ENCODE measurements at places on chromosomes 1 and 21.
A peak's percentile ranks its signal among the peaks of the same experiment; 100 is the strongest.

DNA sequence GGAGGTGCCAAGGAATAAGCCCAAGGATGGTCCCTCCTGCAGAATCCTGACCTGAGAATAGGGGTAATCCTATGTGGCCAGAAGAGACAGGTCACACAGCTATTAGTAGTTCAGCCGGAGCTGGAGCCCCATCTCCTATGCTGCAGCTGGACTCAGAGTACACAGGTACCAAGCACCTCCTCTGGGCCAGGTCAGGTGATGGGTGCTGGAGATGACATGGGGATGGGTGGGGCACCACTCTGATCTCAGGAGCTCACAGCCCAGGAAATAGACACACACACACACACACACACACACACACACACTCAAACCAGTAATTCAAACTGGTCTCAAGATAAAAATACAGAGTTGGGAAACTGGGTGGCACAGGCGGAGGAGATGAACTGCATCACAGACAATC, 54.2 kb upstream of the SSBP3 start:
- no peak for DNase-seq

DNA sequence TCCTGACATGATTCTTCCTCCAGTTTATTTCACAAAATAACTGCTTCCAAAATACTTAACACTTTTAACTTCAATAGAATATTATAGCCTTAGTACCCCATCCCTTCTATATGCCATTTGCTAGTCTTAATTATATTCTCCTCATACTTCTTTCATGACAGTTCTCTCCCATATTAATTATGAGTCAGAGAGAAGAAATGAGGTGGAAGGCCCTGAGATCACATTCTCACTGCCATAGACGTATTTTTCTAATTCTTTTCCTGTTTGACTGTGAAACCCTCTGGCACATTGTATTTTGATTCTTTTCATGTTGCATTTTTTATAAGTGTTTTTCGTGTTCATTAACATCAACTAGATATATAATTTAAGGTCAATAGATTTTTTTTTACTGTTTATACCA, 88.4 kb downstream of the GTF2B start:
- no peak for DNase-seq

- no peak for DNase-seq
These were observed 59.5 kb downstream of the BACE2 start for GRCh38 chr21:41227357-41228005.

DNA sequence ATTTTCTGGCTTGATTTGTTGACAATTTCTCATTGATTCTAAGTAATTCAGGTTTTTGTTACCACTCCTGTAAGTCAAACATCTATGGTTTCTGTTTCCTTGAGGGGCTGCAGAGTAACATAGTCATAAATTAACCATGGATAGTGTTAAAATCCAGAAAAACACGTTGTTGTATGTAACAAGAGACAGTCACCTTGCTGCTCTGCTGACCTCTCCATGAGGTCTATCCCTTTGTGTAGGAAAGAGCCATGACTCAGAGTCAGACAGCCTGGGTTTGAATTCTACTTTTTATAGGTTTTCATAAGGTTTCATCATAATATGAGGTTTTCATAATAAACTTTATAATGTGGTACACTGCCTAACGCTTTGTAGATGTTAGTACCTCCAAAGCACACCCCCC, 27.6 kb upstream of the NBL1 start:
- DNase-seq, result no peak

DNA sequence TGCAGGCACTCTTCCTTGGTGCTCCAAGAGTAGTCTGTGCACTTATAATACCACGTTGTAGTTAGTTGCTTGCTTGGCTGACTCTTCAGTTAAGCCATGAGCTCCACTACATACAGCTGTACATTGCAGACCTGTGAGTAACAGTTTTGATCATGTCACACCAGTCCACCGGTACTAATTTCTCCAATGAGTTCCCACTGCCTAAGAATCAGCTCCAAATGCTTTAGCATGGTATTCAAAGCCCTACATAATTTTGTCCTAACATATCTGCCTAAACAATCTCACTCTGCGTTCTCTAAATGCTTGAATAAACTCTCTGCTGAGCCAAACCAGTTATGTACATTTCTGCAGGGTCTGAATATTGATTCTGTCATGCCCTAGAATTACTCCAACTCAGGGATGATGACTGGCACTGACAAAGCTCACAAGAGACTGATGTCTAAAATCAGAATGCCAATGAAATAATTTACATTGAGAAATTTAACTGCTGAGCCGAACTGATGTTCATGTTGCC, 200.7 kb downstream of the LHX8 start:
- no peak for DNase-seq

DNA sequence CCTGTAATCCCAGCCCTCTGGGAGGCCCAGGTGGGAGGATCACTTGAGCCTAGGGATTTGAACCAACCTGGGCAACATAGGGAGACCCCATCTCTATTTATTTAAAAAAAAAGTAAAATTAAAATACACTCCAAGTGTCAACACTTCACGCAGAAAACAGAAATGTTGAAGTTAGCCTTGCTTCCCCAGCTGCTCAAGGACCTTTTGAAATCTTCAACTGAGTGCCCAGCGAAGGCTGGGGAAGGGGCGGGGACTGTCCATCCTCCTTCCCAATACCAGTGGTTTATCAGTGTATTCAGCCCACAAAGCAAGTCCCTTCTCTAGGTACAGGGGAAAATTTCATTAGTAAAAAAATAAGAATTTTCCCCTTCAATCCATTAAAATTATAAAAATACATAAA, 2.2 kb upstream of the DNAJC28 start:
- DNase-seq, result no peak

DNA sequence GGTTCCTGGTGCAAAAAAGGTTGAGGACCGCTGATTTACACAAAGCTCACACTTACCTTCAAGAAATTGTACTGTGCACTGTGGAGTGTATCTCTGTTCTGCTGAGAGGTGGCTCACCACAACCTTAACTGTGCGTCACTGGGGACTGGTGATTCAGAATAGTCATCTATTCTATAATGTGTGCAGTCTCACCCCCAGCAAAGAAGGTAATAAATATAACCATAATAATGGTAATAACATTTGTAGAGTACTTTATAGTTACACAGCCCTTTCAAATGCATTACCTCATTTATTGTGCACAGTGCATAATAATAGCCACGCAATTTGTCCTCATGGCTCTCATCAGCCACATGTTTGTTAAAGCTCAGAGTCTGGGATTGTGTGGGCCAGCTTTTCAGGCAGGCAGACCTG, 59.4 kb upstream of the DUSP10 start:
- no peak for DNase-seq

DNA sequence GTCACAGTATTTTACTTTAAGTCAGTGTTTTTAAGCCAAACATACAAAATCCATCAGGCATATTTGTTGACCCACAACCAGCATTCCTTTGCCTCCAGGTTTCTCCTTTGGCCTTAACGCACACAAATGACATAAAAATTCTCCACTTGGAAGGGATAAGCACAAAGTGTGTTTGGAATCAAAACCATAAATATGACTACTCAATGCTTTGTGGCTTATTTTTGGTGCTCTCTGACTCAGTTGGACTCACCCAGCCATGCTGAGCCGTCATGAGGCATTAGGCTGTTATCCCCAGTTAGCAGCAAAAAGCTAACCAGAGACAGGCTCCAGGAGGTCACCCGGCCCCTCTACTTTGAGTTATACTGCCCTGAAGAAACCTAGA, 948 bp downstream of the PRUNE1 start:
- no peak for DNase-seq

GRCh38 chr1:114105421-114105979, 48.2 kb downstream of the SYT6 start:
- DNase-seq, result no peak

GRCh38 chr1:5909576-5910275, 82.5 kb downstream of the NPHP4 start:
- DNase-seq, result no peak

GRCh38 chr1:155085504-155086127, 7.0 kb downstream of the EFNA3 start:
- no peak for DNase-seq

DNA sequence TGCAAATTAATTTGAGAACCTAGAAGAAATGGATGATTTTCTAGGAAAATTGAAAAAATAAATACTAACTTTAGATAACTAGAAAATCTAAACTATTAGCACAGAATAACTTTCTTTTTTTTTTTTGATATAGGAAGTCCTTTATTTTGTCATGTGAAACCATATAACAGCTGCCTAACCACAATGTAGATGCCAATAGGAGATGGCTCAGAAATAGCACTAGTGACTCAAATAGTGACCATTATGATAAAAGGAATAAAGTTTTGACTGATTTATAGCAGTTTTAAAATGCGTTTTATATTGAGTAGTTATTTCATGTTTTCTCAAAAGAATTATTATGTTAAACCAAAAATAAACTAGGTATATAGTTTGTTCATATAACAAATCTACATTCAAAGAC, 158.0 kb upstream of the CACYBP start:
- no peak for DNase-seq

- DNase-seq, result no peak
These were observed 8.1 kb upstream of the ACKR1 start for GRCh38 chr1:159196543-159196942.

- DNase-seq, result no peak
These were observed 14.6 kb upstream of the TTC4 start for GRCh38 chr1:54701066-54701465.

DNA sequence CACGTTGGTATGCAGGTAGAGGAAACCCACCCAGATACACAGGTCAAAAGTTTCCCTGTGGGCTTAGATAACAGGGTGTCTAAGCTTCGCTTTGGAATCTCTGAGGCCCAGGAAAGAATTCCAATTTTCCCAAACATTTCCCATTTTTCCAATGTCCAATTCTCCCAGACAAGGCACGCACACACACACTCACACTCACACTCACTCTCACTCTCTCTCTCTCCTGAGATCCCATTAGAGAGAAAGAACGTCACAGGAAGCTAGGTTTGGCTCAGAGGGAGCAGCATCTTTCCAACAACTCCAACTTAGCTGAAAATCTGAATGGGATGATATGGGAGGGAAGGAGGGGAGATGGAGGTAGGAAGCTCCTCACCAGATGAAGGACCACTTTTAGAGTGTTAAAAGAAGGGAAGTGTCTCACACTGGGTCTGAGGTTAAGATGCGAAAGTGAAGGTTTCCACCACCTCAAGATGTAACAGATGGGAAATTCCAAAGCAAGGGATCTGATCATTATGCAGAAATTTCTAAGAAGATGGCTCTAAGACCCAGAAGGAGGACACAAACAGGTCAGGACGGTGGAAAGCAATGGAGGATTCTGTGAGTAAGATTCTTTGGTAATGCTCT, 63.5 kb downstream of the GNG12 start:
- DNase-seq, result no peak

DNA sequence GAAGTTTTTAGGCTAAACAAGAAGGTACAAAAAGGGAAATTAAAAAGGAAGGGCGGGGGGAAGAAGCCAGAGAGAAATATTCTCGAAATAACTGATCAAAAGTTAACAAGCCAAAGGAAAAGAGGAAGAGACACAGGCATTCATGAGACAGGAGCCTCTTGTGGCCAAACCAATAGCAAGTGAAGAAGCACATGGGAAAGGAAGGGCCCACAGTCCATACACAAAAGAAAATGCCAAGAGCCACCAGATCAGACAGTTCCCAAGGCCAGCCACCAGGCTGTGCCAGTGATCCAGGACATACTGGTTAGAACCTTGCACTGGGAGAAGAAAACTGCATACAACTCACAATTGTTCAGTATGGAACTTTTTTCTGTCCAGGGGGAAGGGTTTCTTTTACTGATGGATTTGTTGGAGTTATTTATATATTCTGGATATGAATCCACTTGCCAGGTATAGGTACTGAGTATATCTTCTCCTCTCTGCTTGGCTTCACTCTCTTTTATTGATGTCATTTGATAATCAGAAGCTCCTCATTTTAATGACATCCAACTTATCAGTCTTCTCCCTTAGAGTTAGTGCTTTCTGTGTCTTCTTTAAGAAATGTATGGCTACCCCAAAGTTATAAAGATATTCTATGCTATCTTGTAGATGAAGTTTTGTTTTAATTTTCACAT, 76.8 kb downstream of the CD46 start:
- peak; percentile 65 for DNase-seq

DNA sequence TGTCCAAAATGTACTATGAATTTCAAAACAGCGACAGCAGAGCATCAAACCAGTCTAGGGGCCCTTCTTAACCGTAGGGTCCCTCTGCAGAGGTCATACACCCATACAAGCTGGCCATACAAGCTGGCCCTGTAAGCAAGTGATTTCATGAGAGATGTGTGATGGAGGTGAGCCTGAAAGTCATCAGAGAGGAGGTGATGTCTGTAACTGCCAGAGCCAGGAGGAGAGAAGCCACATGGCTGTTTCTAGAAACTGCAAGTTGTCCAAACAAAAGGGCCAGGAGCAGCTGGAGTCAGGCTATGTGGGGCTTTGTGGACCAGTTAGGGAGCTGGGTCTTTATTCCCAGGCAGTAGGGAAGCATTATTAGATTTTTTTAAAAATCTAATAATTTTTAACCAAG, 14.8 kb upstream of the SERINC2 start:
- no peak for DNase-seq

DNA sequence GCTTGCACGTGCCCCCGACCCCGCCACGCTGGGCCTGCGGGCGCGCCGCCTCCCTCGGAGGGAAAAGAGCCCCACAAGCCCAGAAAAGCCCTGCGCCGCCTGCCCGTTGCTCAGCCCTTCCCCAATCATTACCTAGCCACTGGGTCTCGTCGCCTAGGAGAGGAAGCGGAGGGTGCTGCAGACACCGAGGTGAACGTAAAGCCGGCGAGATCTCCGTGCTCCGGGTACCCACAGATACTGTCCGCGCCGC, at the start of gene ENO1:
Gene ENO1, minus strand, starts transcription at position 239 of the 250 bp plus-strand sequence. CDS start 3,778 bp downstream, outside the sequence.
- no peak for DNase-seq

- DNase-seq, result no peak
These were observed 369.3 kb upstream of the C1orf174 start for GRCh38 chr1:4269330-4269729.

- no peak for DNase-seq
These were observed 87.4 kb downstream of the GLUL start for GRCh38 chr1:182304218-182304617.

DNA sequence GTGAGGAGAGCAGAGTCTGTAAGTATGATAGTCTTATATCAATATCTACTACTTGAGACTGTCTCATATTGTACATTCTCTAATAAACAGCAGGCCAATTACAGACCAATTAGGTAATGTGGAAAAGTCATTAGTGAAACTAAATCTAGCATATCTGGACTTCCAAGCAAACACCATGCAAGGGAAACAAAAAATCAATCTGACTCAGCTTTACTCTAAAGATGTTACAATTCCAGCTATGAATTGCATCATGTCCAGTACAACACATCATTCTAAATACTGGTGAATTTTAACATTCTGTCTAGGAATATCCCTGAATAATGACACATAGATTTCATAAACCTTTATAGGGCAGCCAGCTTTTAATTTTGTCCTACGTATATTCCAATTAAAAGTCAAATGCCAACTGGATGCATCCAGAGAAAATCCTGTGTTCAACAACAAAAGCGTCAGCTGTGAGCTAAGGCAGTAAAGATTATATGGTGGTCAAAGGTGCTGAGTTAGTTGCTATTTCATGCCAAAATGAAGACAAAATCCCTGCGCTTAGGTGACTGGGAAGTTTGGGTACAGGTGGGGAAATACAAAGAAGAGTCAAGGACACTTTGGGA, 159.3 kb downstream of the TTLL7 start:
- no peak for DNase-seq

Measured in NCI-H2081 (cell line).